ENCODE measurements at places on chromosomes 7 and 10.

DNA sequence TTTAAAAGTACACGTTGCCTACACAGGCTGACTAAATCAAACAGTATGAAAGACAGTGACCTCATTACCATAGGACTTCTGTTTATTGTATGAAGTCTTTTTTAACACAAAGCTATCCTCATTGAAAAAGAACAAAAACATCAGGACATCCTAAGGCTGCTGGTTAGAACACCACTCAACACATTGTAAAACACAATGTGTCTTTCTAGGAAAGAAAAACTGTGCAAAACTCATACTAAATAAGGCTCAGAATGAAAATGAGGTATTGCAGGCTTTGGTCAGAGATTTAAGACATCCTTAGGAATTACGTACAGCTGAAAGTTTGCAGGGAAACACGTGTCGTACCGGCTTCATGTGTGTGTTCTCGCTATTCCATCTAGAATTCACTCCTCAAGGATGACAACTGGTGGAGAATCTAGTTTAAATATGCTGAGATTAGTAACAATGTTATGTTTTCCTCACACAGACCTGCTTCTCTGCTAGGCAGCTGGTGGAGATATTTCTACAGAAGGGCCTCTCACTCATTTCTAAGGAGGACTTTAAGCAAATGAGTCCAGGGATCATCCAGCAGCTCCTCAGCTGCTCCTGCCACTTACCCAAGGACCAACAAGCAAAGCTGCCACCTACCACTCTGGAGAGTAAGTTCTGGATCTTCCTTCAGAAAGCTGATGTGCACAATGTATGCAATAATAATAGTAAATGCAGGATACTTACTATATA, 29.3 kb downstream of the SLC39A12 start:
- no peak for DNase-seq

DNA sequence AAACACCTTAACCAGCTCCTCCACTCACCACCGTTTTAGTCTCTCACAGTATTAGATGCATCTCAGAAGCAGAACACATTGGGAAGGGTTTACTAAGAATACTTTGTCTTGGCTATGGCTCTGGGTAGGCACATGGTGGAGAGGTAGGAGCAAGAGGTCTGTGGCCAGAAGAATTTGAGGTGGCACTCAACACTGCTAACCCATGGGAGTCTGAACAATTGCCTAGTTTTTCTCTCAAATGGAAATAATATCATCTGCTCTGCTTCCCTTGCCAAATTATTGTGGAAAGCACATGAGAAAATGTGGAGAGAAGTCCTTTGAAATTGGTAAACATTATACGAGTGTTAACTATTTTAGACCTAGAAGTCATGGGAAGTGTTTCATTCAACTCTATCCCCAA, 214.3 kb downstream of the SKAP2 start:
- no peak for DNase-seq

DNA sequence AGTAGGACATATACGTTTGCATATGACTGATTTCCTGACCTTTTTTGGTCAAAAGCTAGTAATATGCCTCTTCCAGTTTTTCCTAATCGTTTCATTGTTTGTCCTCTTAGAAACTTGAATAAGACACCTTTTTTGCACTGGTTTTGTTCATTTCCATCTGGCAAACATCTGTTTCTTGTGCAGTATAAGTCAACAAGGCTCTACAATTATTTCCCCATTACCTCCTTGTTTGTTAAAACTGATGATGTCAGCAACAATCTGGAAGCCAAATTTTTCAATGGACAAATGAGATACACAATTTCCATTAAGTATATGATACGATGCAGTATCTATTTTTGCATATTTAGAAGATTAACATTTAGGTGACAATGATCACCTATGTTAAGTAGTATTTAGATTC, 148.8 kb downstream of the NRBF2 start:
- no peak for DNase-seq

DNA sequence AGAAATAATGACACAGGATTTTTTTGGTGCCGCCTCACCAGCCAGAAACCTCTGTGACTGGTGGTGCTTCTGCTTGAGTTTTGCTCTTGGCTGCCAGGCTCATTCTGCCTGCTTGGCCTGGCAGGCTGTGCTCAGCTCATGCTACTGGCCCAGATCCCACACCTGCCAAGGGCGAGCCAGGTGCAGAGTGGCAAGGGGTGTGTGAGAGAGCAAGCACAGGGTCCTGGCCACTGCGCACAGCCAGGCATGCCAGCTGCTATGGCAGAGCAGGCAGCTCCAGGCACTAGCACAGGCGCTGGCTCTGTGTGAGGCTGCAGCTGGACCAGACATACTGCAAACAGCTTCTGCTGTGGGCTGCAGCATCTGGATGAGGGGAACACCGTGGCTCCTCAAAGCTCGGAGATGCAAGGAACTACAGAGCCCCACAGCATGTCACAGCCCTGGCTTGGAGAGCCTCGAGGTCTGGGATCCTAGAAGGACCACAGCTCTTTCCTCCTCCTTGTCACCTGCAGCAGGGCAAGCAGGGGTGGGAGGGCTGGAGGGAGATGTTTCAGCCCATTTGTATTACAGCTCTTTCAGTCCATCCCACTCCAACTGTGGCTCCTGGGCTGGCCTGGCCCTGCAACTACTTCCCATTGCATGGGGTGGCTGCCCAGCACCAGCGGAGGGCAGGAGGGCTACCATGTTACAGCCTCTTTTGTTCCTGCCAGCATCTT, 313.4 kb upstream of the SEMA3C start:
- no peak for DNase-seq

DNA sequence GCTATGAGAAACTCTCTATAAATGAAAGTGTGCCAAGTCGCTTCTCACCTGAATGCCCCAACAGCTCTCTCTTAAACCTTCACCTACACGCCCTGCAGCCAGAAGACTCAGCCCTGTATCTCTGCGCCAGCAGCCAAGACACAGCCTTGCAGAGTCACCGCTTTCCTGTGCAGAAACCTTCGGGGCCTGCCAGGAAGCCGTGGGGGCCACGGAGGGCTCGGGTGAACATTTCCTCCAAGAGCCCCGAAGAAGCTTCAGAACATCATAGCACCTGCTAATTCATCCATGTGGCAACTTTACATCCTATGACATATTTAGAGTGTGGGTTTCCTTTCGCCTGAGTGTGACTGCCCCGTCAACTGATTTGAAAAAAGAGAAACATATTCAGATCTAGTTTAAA, 55.7 kb upstream of the PRSS58 start:
- no peak for DNase-seq

DNA sequence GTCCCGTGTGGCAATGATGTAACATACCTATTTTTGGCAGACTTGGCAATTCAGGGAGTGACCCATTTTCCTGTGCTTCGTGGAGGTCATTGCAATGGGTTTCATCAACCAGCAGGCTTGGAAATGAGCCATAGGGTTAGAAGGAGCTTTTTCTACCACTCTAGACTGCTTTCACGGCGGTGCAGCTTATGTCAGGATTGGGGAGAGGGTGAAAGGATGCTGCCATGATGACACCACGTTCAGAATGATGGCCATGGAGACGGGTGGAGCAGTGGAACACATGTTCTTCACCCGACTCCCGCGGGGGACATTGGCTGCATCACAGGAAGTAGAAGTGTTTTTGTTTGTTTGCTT, 220.2 kb downstream of the EMX2 start:
- no peak for DNase-seq

- DNase-seq, result no peak
Observed at GRCh38 chr10:4576206-4576605, 249.8 kb upstream of the AKR1E2 start.

DNA sequence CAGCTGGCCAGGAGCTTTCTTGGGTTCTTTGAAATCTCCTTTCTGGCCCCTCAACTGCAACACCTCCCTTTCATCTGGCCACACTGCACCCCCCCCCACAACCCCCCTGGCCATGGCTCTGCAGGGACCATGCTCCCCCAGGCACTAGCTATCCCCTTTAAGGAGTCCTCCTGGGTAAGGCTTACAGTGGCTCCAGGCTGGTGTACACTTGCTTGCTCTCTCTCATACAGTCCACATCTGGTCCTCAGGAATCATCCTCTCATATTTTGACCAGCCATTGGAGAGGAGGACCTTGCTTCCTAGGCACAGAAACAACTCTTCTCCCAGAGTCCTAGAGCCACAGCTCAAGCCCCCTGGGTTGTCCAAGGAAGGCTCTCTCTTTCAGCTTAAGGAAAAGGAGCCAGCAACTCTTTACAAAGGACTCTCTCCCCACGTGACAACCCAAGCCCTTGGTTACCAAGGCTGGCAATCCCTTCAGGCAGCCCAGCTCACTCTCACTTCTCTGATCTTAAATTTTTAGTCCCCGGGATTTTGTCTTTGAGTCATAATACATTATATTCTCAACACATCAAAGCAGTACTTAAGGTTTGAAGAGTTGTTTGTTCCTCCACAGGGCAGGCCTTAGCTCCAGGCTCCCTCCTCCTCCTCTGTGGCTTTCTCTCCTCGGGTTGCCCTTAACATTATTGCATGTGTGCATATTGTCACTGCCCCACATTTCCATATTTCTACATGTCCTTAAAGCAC, 9.9 kb downstream of the GARIN1A start:
- DNase-seq, result no peak

- DNase-seq, result peak; percentile 28
Observed at GRCh38 chr10:8336629-8337331, 282.3 kb downstream of the GATA3 start.

DNA sequence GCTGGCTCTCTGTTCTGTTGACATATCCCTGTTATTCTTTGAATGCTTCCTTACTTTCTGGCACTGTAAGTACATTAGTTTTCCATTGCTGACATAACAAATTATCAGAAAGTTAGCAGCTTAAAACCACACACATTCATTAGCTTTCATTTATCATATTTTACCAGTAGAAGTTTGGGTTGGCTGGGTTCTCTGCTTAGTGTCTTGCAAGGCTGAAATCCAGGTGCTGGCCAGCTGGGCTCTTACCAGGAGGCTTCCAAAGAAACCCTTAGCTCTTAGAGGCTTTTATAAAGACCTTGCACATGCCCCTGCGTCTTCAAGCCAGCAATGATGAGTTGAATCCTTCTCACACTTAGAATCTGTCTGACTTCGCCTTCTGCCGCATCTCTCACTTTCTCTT, 160.6 kb downstream of the MLLT10 start:
- no peak for DNase-seq

Data from CD4-positive, alpha-beta T cell treated with Interleukin-17A for 1 hour (primary cell).